ENCODE measurements at places on chromosomes 7 and 10.

- peak; percentile 71 for DNase-seq
These were observed 350.9 kb downstream of the RNLS start for GRCh38 chr10:88232029-88232895.

- no peak for DNase-seq
These were observed 114.4 kb downstream of the MICU1 start for GRCh38 chr10:72511459-72511858.

DNA sequence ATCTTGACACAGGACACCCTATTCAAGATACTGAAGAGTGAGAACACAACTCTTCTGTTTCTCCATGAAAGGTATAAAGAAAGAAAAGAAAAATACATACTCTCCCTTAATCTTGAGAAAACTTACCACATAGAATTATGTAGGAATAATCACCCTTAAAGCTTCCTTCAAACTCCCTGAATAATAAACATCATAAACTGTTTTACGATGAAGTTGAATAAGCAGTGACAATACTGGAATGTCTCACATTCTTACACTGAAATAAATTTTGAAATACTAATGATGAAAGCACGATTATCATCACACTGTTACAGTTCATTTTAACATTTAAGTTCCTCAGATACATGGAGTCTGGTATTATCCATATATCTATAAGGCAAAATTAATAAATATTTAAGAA lies 306.2 kb downstream of the IPMK start:
- no peak for DNase-seq

- DNase-seq: no peak
These were observed 135.7 kb upstream of the RNF32 start for GRCh38 chr7:156504687-156505545.

GRCh38 chr10:13922586-13922985 lies 335.8 kb downstream of the PRPF18 start:
- DNase-seq: peak; percentile 69

- DNase-seq: no peak
These were observed 10.2 kb downstream of the MLXIPL start for GRCh38 chr7:73613954-73614735.

DNA sequence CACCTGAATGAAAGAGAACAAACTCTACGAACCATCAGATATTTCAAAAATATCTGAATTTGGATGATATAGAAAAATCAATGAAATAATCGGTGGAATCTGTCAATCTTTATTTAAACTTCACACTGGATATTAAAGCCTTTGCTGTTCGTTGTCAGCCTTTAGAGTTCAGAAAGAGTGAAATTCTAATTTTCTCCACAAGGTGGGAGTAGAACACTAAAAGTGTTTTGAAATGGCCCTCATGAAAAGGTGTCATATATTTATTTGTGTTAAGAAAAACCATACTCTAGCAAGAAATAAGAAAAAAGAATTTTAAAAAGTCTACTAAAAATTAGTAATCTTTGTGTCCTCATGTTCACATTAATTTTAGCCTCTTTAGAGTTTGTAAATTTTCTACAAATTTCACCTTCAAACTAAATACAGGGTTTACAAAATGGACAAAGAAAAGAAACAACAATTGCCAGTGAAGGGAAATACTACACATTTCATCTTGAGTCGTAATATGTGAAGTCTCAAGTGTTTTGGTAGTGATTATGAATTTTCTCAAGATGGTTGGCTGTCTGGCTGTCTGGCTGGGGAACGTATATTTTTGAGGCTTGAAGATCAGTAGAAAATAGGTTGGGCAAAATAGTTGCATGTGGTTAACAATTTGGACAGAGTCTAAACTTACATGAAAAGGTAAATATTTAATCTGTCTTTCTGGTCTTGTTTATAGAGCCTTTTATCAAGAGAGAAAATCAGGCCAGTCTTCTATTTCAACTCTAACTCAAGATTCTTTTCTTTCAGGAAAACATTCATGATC lies 43.7 kb downstream of the DNAJB9 start:
- peak; percentile 26 for DNase-seq

GRCh38 chr7:151426441-151426903 lies 13.5 kb downstream of the CRYGN start:
- DNase-seq: peak; percentile 89

DNA sequence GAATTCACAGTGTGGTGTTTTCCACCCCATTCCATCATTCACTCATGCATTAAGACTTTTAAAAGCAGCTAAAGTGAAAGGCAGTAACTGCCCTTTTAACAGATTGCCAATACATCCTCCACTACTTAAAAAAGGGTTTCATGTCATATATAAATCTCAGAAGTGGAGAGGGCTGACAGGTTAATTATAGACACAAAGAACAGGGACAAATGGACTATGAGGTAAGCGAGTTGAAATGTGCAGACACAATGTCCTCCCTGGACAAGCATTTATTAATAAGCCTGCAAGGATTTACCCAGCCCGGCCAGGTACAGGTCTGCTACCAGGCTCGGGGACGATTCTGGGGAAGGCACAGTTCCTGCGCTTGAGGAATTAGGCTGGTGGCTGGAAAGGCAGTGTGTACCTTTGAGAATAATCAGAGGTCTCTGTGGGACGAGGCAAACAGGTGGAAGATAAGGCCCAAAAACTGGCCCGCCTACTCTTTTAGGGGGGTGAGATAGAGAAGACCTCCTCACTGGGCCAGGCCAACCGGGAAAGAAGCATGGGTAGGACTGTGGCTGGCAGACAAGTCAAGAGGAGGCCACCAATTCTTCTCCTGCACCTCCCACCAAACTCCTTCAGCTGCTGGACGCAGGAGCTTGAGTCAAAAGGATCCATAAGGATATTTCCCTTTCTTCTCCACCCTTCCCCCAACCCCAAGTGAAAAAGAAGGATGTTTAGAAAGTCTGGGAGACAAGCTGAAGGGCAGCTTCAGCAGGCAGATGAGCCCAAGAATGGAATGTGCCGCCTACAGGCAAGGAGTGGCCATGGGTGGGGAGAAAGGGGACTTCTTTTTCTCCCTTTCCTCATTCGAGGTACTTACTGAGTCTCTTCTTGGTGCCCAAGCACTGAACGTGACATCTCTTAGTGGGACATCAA lies 1.5 kb downstream of the PDLIM1 start:
- no peak for DNase-seq

DNA sequence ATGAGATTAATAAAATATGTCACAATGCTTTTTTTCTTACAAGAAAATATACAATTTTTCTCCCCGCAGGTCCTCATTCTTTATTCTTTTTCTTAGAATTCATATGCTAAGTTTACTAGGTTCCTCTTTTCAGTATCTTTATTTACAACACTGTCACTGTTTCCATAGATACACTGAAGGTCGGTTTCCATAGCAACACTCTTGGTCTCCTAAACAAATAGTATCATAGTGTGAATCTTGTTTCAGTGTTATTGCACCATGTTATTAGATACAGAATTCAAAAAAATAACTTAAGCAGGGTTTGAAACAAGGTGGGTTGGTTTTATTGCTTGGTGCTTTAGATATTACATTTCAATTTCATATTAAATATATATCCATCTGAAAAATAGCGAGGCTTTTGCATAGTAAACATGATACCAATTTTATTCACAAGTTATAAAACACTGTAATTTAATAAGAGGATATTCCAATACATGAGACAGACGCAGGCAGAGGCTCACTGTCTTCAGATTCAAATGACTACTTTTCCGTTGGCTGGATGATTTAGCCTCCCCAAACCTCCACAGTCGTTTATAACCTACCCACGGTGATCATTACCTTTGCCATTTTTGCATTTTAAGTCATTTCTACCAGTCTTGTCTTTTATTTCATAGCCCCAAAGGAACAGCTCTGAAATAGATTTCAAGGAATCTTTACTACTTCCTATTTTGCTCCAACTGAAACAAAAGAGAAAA lies 88.9 kb upstream of the KLF6 start:
- peak; percentile 49 for DNase-seq

DNA sequence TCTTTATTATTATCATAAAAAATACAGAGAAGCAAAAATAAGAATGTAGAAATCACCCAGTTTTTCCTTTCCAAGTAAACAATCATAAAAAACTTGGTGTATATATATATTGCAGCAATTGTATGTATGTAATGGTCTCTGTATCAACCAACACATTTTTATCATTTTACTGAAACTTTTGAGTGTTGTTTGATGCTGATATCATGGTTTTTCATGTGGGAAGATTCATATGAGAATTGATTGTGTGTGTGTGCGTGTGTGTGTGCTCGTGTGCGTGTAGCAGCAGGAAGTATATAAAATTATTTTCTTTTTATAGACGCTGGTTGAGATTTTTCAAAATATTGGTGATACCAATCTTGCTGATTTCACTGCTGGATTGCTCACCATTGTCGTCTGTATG lies 22.3 kb downstream of the SLC26A4 start:
- DNase-seq: no peak
